ENCODE measurements at places on chromosomes 12 and 14.
A peak's percentile ranks its signal among the peaks of the same experiment; 100 is the strongest.

DNA sequence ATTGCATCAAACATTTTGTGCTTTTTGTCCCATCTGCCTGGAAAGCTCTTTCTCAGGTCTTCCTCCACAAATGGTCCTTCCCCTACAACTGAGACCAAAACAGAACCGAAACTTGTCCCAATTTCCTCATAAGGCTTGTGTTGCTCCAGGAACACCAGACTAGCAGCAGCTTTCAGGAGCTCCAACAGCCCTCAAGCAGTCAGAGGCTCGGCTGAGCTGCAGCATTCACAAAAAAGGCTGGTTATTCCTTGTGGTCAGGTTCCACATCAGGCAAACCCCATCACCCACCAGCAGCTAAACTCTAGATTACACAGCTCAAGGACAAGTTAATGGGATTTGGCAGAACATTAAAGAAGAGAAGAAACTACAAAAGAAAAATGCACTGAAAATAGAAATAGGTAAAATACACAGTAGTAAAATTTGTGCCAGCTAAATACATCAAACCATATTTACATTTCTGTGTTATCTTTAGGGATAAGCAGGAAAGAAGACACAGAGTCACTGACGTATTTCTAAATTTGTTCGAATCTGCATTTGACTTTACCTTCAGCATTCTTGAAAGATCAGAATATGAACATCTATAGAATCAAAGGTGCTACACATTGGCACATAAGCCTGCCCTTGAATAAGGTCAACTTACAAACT, 141.2 kb downstream of the STXBP6 start:
- DNase-seq = no peak

GRCh38 chr14:33569821-33570687, 380.8 kb downstream of the EGLN3 start:
- no peak for DNase-seq

DNA sequence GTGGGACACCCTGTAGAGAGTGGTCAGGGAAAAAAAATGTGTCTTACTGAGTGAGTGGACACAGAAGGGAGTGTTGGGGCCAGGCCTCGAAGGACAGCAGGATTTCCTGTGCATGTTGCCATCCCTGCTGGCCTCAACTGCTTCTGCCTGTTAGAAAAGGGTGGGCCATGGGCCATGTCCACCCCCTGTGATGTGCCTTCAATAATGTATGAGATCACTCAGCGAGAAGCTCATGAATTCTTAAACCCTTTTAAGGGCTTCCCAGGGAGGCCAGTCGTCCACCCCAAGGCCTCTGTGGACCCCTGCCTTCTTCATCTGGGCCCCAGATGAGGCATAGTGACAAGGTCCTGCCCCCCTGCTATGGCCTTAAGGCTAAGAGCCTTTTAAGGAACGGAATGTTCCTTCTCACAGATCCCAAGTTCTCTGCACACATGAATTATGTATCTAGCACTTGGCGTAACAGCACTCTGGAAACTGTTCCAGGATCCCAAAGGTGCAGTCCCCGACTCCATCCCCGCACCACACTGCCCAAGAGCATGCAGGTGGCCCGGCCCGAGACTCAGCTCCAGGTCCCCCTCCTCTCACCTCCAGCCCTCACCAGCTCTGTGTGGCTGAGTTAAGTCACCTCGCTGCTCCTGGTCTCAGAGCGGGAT, 8.9 kb upstream of the C14orf132 start:
- no peak for DNase-seq

DNA sequence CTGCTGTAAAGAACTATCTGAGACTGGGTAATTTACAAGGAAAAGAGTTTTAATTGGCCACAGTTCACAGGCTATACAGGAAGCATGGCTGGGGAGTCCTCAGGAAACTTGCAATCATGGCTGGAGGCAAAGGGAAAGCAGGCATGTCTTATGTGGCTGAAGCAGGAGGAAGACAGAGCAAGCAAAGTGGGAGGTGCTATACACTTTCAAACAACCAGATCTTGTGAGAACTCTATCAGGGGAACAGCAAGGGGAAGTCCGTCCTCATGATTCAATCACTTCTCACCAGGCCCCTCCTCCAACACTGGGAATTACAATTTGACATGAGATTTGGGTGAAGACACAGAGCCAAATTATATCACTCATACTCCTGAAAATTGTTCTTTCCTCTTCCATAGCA, 109.5 kb upstream of the PKP2 start:
- DNase-seq = no peak

DNA sequence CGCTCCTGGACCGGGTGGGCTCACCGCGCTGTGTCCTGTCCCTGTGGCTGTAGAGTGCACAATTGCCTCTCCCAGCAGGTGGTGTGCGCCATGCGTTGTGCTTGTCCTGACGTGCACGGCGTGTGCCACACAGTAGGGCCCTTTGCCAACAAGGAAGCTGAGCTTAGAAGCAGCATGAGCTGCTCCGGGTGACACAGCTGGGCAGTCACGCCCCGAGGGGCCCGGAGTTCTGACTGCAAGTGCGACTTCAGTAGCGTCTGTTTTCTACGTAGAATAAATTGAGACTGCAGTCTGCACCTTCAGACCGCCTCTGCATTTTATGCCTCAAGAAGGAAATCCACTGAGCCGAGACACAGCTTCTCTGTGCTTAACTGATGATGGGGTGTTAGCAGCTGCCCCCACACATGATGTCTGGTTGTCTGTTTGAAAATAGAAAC, 81.6 kb downstream of the ADGRD1 start:
- no peak for DNase-seq

- no peak for DNase-seq
These were observed 158.9 kb upstream of the PWP1 start for GRCh38 chr12:107526555-107527180.

GRCh38 chr12:111166779-111167540, 201.9 kb downstream of the PHETA1 start:
- no peak for DNase-seq

GRCh38 chr14:33508126-33509062, 442.5 kb downstream of the EGLN3 start:
- DNase-seq = no peak

DNA sequence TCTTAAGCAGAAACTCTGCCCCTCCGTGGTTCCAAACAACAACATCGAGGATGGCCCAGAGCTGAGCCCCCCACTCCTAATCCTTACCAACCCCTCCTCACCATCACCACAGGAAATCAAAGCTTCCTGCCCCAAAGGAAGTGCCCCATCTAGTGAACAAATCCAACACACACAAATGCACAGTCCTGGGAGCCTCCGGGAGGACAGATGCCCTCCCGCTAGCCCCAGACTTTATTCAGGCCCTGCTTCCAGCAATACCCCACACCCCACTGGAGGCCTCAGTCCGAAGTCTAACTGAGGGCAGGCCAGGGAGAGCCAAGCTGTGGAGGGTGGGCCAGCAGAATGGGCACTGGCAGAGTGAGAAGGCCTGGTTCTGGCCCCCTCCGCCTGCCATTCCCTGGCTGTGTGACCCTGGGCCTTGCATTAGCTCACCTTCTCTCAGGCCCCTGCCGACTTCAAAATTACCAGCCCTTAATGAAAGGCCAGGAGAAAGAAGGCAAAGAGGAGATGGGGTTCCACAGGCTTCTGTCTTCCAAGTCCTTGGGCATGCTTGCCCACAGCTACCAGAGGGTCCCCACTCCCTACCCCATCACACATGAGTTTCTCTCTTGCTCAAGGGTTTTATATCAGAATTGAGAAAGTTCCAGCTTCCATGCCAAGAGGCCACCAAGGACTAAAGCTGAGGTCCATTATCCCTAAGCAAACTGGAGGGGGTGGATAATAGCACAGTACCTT, 2.3 kb downstream of the HDAC7 start:
- DNase-seq = no peak

DNA sequence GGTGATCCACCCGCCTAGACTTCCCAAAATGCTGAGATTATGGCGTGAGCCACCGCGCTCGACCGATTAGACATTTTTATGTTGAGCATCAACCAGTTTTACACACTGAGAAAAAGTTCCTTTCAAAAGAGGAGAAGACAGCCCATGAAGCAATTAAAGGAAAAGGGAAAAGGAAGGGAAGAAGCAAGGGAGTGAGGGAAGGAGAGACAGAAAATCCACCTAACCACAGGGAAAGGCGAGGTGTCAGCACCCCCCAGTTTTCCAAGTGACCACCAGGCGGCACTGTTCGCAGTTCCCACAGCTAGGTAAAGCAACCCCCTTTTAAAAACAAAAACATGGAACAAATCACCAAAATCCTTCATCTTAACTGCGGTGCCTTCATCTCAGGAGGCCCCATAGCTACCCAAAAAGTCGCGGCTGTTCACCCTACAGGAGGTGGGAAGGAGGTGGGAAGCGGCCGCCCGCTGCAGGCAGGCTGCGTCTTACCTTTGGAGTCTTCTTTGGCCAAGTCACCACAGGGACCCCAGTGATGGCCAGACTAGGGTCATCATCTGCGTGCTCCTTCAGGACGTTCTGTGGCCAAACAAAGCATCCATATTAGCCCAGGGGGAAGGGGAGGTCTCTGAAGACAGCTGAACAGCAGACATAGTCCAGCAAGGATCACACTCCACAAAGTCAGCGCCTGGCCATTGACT, 86.6 kb downstream of the KDM2B start:
- DNase-seq = no peak

DNA sequence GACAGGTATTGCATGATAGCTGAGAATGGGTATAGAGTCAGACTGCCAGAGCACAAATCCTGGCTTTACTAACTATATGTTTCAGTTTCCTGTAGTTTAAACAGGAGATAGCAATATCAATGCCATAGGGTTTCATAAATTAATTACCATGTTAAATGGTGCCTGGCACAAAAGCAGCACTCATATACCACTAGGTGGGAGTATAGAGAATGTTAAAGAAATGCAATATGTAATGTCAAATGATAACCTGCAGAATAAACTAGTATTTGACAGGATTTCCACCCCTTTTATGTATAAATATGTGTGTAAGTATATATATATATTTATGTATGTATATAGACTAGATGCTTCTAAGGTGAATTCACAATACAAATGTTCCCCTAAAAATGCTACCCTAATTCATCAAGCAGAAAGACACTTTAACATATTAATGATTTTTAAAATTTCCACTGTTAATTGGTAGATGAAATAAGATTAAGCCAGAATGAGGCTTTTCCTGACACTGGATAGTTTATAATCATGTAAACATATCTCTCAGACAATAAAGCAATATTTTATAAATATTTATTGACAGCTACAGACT, 8.6 kb downstream of the WDR89 start:
- DNase-seq = no peak

DNA sequence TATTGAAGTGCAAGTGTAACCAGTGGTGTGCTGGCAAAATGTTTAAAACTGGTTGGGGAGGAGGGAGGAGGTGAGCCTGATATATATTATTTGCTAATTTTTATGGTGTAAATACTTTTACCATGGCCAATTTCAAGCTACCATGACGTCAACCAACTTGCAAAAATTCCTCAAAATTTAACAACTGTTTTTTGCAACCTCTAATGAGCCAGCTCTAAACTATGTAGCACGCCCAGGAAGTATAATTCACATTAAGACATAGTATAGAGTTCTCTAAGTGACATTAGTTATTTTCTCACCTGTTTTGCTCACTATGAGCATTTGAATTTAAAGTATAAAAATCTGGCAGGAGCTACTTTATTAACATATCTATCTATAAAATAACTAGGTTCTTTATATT, 41.4 kb downstream of the ATL1 start:
- no peak for DNase-seq

DNA sequence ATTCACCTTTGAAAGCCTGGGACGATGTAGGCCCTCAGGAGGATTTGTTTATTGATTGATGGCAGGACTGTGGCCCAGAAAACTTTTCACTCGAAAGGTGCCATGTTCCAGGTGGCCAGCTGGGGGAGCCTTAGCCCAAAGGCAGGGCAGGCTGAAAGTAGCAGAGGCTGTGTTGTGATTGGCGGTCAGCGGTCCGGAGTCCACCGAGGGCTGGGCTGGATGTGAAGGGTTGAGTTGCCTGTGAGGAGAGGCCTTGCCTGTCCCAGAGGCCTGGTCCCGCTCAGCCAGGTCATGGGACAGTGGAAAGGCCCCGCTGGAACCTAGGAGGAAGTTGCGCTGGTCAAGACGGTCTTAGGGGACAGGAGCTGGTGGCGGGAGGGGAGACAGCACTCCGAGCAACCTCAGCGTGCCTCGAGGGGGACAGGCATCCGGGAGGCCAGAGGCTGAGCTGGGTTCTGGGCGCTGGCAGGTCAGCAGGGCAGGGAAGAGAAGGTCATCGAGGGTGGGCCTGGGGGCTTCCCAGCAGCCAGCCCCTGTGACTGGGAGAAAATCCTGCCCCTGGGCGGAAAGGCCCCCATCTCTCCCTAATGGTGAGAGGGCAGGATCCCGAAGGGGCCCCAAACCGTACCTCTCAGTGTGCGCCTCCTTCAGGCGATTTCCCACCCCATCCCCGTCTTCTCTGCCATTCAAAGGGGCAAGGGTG, 26.3 kb downstream of the CMA1 start:
- peak; percentile 8 for DNase-seq

DNA sequence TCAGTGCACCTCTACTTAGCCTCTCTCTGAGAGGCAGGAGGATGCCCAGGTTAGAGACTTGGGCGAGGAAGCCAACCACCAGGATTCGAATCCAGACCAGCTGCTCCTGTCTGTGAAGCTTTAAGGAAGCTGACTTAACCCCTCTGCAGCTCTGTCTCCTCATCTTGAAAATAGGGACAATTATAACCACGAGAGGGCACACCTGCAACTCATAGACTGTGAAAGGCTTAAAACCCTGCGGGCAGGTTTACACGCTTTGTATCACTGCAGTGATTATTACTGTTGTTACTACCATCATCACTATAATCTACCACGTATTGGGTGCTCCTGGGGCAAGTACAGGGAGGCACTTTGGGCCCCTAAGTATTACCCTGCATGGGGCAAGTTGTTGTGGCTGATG, 379.8 kb downstream of the VRK1 start:
- no peak for DNase-seq

GRCh38 chr14:23299211-23299957, 3.3 kb downstream of the PPP1R3E start:
- DNase-seq = no peak

DNA sequence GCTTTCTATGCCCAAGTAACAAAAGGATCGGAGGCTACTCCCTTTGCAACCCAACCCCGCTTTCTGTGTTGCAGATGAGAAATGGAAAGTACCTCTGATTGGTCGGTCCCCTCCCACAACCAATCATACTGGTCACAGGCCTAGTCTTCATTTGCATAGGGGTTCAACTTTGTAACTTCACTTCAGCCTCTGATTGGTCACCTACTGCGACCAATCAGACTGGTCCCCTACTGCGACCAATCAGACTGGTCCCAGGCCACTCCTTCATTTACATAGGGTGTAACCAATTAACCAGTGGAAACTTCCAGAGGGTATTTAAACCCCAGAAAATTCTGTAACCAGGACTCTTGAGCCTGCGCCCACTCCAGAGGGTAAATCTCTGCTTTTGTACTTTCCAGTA, 906.4 kb upstream of the TMEM132C start:
- DNase-seq = no peak

- no peak for DNase-seq
These were observed 24.3 kb upstream of the HSPB8 start for GRCh38 chr12:119154435-119154818.
